MCF 10A (cell line): ENCODE measurements at places on chromosomes 7 and 10. TPM values are rescaled to one million over a fixed set of nuclear protein-coding genes. Genes with fewer than 3 reads are reported as not detected.

AFAP1L2 gene
- 5.8 and 8.5 TPM in 2 replicates for total RNA-seq

CPVL gene
- total RNA-seq: 29.2 and 49.0 TPM in 2 replicates

ZNF727 gene
- total RNA-seq: not detected in 2 replicates

ZNF467 gene
- total RNA-seq: 3.2 and 3.7 TPM in 2 replicates

- no peaks in the 10 kb centered on the region for H3K36me3 ChIP-seq
- no peak overlapping the region for H3K4me3 ChIP-seq
- H3K27me3 ChIP-seq: no peaks in the 10 kb centered on the region
- DNase-seq: no peak
- no peaks in the 10 kb centered on the region for H3K4me1 ChIP-seq
- H3K27ac ChIP-seq: no peak overlapping the region
These were observed 94.2 kb upstream of the IGFBP3 start for GRCh38 chr7:46015107-46015868.

GRCh38 chr10:73591935-73592699, 975 bp upstream of the USP54 start:
- no peaks in the 10 kb centered on the region for H3K36me3 ChIP-seq
- DNase-seq: peak; percentile 67
- no peak overlapping the region for H3K4me3 ChIP-seq
- H3K27ac ChIP-seq: peak overlapping the region; percentile 92
- H3K27me3 ChIP-seq: no peaks in the 10 kb centered on the region
- peaks cover 24% of the 10 kb centered on the region for H3K4me1 ChIP-seq

GRCh38 chr10:85043207-85043606, 714.8 kb downstream of the CCSER2 start:
- H3K4me3 ChIP-seq: no peak overlapping the region
- H3K27ac ChIP-seq: no peak overlapping the region
- no peak for DNase-seq
- H3K36me3 ChIP-seq: no peaks in the 10 kb centered on the region

DNA sequence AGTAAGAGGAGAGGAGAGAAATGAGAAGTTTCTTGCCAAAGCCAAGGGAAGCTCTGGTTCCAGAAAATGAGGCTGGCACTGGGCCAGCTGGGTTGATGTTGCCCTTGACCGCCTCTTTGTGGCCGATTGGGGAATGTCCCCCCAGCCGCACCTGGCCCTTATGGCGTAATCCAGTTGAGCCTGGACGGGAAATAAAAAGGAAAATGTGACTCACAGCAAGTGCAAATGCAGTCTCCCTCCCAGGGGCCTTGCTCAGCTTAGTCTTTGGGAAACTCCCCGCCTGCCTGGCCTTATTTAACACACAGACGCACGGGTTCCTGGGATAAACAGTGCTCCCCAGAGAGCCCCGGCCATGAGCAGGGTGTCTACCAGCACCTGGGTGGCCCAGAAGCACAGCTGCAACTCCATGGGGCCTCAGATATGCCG, 174.8 kb downstream of the KIAA1217 start:
- peak; percentile 98 for DNase-seq
- peaks cover 53% of the 10 kb centered on the region for H3K36me3 ChIP-seq
- H3K4me1 ChIP-seq: peaks cover 25% of the 10 kb centered on the region
- peak overlapping the region; percentile 65 for H3K27ac ChIP-seq

- H3K36me3 ChIP-seq: no peaks in the 10 kb centered on the region
- H3K4me1 ChIP-seq: no peaks in the 10 kb centered on the region
- peaks cover 71% of the 10 kb centered on the region for H3K27me3 ChIP-seq
These were observed 46.6 kb downstream of the AGMO start for GRCh38 chr7:15515252-15515651.

- H3K4me3 ChIP-seq: no peak overlapping the region
- DNase-seq: no peak
- no peaks in the 10 kb centered on the region for H3K4me1 ChIP-seq
- no peak overlapping the region for H3K27ac ChIP-seq
- H3K27me3 ChIP-seq: no peaks in the 10 kb centered on the region
These were observed 61.0 kb upstream of the SFMBT2 start for GRCh38 chr10:7471720-7472367.

DNA sequence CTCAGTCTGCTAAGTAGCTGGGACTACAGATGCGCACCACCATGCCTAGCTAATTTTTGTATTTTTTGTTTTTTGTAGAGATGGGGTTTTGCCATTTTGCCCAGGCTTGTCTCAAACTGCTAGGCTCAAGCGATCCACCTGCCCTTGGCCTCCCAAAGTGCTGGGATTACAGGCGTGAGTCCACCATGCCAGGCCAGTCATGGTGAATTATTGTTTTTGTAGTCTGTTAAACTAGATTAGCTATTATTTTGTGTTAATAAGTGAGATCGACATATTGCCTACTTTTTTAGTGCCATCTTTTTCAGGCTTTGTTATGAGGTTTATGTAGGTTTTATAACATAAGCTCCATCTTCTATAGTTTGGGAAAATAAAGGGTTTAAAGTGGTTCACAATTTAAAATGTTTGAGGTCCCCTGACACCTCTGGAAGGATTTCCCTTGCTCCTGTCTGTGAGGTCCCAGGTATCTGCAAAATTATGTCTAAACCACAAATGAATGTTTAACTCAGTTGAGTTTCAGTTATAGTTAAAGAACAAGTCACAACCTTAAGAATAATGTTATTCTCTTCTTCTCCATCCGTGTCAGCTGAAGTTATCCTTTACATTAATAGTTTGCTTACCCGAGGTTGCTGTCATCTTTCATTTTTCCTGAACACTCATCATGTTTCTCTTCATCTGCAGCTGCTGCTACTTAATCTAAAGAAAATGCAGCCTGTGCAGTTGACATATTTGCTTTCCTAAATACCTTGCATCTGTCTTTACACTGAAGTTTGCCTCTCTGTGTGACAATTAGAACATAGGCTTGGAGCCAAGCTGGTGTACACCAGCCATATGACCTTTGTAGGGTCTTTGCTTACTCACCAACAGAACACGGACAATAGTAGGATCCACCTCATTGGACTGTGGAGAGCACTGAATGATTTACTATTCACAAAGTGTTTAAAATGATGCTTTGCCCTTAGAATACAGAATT, 8.9 kb upstream of the VSTM4 start:
- peaks cover 5% of the 10 kb centered on the region for H3K4me1 ChIP-seq
- H3K27ac ChIP-seq: no peak overlapping the region
- H3K4me3 ChIP-seq: no peak overlapping the region
- no peaks in the 10 kb centered on the region for H3K36me3 ChIP-seq

DNA sequence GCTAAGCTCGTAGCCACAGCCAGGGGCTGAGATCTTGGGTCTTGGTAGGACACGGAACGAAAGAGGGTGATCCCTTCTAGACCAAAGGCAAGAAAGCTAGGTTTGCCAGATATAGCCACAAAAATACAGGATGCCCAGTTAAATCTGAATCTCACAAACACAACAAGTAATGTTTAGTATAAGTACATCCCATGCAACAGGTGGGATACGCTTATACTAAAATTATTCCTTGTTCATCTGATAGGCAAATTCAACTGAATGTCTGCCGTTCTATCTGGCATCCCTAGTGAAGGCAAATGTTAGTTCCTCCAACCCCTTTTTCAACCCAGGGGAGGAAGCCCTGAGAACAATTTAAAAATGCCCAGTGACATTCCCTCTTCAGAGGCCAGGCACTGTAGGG, 131.1 kb upstream of the MGMT start:
- H3K36me3 ChIP-seq: no peaks in the 10 kb centered on the region
- H3K4me1 ChIP-seq: no peaks in the 10 kb centered on the region
- H3K27ac ChIP-seq: no peak overlapping the region
